GM04503 (cell line): ENCODE measurements at places on chromosomes 1 and 21.

DNA sequence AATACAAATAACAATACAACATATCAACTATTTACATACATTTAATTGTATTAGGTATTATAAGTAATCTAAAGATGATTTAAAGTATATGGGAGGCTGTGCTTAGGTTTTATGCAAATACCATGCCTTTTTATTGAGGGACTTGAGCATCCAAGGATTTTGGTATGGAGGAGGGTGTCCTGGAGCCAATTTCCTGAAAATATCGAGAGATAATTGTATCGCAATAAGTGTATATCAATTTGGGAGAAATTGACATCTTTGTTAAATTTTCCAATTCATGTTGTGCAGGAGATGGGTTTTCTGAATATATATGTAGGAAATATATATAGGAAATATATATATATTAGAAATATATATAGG is 63.5 kb downstream of the ATP1A1 start:
- no peak for DNase-seq

DNA sequence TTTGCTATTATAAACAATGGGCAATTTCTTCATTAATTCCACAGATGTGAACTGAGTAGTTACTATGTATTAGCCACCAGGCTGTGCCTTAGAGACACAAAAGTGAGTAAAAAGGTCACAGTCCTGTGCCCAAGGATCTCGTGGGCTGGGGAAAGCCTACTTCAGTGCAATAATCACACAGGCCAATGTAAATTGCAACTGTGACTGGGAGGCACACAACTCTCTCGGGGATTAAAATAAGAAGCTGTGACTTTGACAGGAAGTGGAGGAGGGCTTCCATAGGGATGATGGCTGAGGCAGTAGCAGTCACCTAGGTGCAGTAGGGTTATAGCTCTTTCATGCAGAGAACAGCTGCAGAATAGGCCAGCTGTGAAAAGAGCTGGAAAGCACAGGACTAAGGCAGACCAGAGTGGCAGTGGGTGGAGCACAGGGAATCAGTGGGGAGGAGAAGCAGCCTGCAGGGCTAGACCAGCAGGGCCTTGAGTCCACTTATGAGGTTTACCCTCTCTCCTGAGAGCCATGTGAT is 121.9 kb downstream of the MAB21L3 start:
- no peak for DNase-seq

- DNase-seq, result no peak
These were observed 70.7 kb downstream of the SCMH1 start for GRCh38 chr1:41171266-41171874.

DNA sequence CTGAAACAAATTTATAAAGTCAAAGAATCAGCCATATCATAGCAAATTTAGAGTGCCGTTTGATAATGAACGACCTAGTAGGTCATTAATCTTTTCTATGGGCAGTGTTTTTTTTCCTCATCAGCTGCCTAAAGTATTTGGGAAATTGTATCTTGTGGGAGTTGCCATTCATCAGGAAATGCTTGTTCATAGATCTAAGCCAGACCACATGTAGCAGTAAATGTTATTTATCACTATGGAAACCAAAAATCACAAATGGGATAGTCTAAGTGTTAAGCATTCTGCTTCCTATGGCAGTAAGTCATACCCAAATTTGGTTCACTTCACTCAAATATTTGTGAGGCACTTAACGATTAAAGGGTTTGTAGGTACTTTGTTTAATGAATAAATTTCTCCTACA is 52.9 kb downstream of the LRRC8D start:
- DNase-seq, result peak; percentile 89

- DNase-seq, result no peak
These were observed 22.4 kb downstream of the ASH1L start for GRCh38 chr1:155540000-155540874.

DNA sequence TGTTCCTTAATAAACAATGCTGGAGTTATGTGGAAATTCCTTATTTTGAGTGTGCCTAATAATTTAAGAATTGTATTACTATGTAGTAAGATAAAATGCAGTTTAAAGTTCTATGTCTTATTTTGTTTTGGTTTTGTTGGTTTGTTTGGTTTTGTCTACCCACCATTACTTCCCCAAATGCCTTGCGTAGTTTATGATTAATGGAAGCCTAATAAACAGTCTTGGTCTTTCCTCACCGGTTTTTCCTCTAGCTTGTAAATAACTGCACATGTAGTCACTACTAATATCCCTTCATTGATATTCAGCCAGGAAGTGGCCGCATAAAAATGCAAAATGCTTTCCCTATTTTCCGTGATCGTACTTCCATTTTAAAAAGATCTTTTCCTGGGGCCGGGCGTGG is 2.9 kb downstream of the SDCCAG8 start:
- no peak for DNase-seq

- DNase-seq, result no peak
These were observed 35.7 kb downstream of the RGS5 start for GRCh38 chr1:163166886-163167555.

GRCh38 chr1:56911098-56911938 is 54.5 kb downstream of the C8B start:
- peak; percentile 38 for DNase-seq

DNA sequence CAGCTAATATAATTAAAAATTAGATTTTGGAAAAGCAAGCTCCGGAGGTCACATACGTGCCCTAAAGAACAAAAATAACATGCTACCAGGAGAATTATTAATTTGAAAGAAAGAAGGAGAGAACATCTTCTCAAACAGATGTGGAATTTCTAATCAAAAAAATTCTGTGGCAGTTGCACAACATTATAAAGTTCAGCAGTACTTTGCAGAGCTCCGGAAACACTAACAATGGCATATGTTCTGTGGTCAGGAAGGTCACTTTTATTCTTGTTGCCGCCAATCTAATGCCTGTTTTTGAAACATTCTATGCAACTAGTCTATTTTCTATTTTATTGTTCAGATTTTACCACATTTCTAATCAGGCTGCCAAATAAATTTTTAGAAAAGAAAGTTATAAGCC is 186.8 kb downstream of the SMYD3 start:
- no peak for DNase-seq

DNA sequence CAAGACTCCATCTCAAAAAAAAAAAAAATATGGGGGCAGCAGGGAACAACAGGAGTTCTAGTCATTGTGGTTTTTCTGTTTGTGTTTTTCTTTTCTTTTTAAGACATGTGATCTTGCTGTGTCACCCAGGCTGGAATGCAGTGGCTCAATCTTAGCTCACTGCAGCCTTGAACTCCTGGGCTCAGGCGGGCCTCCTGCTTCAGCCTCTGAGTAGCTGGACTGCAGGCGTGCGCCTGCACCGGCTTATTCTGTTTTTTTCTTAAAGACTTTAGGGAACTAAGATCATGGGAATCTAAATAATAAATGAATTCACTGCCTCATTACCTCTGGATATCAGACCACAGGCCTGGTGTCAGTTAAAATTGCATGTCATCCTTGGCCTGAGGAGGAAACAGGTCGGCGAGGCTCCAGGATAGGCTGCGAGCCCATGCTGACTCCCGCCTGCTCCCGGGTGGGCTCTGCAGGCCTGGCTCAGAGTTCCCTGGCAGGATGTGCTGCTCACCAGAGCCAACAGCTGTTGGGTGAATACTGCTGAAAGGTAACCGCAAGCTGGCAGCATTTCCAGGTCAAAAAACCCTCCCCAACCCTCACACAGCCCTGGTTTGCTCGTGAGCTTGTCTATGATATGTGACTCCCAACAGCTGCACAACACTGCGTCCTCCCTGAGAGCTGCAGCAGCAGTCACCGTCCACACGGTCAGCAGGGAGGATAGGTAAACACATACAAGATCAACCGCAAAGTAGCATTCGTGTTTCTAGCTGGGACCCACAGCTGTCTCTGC is 58.1 kb downstream of the SCCPDH start:
- DNase-seq, result peak; percentile 76

GRCh38 chr1:111628153-111628552 is 8.6 kb downstream of the RAP1A start:
- no peak for DNase-seq

- DNase-seq, result no peak
These were observed 131.9 kb upstream of the B3GALT2 start for GRCh38 chr1:193318347-193318746.

DNA sequence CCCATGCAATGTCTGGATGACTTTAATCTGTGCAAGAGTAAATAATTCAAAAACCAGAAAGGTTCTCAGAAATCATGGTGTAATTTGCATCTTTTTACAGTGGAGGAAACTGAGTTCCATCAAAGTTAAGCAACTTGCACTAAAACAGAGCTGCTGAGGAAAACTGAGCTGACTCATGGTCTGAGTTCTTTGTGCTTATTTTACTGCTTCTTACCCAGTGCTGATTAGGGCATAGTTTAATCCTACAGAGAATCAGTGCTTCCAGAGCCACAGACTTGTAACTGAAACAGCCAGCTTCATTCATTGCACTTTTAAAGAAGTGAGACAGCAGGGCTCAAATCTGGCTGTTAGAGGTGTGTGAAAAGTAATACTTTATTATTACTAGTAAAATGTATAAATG is 10.9 kb upstream of the RWDD3 start:
- peak; percentile 17 for DNase-seq

- DNase-seq, result no peak
These were observed 1147.6 kb upstream of the ADGRL4 start for GRCh38 chr1:80154176-80154575.

- DNase-seq, result peak; percentile 49
These were observed 45.0 kb upstream of the DNAJC6 start for GRCh38 chr1:65264197-65264929.

DNA sequence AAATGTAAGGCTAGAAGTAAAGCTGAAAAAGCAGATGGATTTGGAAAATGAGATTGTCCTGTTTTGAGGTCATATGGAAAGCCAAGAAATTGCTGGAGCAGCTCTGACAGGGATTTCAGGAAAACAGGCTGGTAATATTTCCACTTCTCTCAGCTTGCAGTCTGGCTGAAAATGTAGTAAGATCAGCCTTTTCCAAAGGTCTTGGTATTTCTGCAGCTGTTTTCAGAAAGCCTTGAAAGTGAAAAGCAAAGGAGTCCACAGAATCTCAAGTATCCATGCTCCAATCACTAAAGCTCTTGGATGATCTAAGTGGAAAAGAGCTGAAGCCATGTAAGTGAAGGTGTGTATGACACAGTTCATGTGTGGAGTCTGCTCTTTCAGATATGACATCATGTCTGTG is 41.6 kb upstream of the APOBEC4 start:
- no peak for DNase-seq

- no peak for DNase-seq
These were observed 43.7 kb upstream of the PIGC start for GRCh38 chr1:172487550-172487949.

- DNase-seq, result peak; percentile 58
These were observed 27.3 kb downstream of the EIF4G3 start for GRCh38 chr1:21149430-21149854.

- no peak for DNase-seq
These were observed 22.4 kb downstream of the HUNK start for GRCh38 chr21:31895077-31895835.

GRCh38 chr1:27235827-27236226 is 1.4 kb downstream of the WDTC1 start:
- no peak for DNase-seq

GRCh38 chr1:14593302-14593701 is 5.2 kb upstream of the KAZN start:
- DNase-seq, result no peak

DNA sequence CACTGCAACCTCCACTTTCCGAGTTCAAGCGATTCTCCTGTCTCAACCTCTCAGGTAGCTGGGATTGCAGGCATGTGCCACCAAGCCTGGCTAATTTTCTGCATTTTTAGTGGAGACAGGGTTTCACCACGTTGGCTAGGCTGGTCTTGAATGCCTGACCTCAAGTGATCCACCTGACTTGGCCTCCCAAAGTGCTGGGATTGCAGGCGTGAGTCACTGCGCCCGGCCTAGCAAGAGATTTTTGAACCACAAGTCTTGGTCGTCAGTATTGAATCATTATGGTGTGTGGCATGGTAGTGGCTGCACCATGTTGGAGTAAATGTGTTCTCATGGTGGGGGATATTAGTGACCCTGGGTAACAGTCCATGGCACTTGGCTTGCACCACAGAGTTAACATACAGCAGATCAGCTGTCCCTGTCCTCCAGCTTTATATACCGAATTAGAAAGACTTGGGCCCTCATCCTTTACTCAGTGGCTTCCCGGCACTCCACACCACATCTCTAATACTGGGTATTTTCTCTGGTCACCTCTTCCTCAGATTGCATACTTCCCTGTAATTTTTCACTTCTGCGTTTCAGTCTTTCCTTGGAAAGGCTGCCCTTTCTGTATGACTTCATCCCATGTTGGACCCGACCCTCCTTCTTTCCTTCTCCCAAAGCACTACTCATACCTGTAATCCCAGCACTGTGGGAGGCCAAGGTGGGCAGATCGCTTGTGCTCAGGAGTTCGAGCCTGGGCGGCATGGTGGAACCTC is 25.1 kb downstream of the AK4 start:
- DNase-seq, result no peak

DNA sequence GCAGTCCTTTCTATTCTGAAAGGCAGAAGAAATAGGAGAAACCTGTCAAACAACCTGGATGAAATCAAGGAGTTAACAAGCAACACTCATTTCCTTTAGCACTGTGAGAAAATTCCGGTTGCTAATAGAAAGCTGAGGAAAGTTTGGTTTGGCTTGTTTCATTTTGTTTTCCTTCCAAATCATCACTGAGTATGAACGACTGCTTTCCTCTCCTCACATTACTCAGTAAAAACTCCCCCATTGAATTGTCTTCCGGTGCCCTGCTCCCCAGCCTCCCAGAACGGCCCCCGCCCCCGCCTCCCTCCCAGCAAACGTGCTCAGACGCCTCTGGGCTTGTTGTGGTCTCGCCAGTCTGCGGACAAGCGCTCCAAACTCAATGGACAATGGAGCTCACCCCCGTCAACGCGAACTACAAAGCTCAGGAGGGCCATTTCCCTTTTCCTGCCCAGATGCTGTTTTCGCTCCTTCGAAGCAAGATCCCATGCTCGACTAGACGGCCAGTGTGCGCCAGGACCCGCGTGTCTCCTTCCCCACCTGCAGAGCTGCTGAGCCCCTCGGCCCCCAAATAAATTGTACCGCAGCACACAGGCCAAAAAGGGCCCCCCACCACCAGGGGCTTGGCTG is 747 bp downstream of the STX6 start:
- no peak for DNase-seq

DNA sequence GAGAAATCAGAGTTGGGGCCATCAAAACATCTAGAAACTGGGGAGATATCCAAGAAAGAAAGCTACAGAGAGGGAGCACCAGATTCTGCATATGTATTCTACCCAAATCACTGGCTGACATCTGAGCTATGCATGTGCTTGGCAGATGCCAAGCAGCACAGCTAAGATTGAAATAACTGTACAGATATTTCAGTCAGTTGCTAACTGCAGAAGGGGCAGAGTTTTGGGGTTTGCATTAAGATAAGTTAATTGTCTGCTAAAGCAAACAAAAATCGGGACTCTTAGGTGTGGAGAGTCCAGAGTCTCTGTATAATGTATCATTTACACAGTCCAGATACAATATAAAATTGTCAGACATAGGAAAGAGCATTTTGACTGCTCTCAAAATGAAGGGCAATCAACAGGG is 437.1 kb downstream of the PTBP2 start:
- DNase-seq, result no peak

DNA sequence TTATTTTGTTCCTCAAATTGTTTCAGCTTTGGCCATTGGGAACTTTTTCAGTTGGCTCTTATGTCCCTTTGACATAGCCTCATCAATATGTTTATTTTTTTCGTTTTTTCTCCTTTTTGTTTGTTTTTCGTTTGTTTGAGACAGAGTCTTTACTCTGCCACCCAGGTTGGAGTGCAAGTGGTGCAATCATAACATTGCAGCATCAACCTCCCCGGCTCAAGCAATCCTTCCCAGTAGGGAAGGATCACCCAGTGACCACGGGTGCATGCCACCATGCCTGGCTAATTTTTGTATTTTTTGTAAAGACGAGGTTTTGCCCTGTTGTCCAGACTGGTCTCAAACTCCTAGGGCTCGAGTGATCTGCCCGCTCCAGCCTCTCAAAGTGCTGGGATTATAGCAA is 8.1 kb downstream of the POLR3GL start:
- no peak for DNase-seq

GRCh38 chr1:2224631-2225428 is 3.3 kb upstream of the SKI start:
- DNase-seq, result no peak
